ENCODE measurements at places on chromosomes 12 and 14.

- DNase-seq, result no peak
These were observed 298.8 kb upstream of the TBX3 start for GRCh38 chr12:114982760-114983159.

- DNase-seq, result no peak
These were observed 280.5 kb downstream of the VRK1 start for GRCh38 chr14:97077687-97078086.

- DNase-seq, result peak; percentile 2
These were observed 55.8 kb upstream of the CCDC175 start for GRCh38 chr14:59632381-59632780.

DNA sequence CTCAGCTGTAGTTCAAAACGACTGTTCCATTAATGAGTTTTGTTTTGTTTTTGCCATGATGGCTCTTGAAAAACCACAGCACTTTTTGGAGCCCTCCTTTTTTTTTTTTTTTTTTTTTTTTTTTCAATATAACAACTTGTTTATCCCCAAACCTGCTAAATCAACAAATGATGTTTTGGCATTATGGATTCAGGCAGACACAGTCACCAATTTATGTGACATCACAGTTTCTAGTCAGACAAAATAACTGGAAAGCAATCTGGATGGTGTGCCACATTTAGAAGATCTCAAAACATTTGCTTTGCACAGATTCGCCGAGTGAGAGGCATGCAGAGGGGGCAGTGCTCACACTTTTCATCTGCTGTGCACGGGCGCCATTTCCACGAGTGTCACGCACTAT lies 7.9 kb upstream of the RFLNA start:
- no peak for DNase-seq

- DNase-seq, result no peak
These were observed 181.6 kb downstream of the SOX5 start for GRCh38 chr12:23767834-23768233.

- no peak for DNase-seq
These were observed 982.0 kb upstream of the TMEM132C start for GRCh38 chr12:127284870-127285431.

DNA sequence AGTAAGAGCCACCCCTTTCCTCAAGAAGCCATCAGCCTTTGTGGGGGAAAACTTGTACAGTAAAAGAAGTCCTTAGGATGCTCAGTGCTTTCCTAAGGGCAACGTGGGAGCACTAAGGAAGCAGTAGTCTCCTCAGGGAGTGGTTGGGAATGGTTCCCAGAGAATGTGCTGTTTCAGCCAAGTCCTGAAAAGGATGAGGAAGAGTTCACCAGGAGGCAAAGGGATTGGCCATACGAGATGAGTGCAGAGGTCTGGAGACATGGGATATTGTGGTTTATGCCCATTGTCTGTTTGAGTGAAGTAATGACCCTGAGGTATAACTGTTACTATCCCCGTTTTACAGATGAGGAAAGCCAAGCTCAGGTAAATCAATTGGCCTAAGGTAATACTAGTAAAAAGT lies 86.0 kb upstream of the ATF1 start:
- no peak for DNase-seq

DNA sequence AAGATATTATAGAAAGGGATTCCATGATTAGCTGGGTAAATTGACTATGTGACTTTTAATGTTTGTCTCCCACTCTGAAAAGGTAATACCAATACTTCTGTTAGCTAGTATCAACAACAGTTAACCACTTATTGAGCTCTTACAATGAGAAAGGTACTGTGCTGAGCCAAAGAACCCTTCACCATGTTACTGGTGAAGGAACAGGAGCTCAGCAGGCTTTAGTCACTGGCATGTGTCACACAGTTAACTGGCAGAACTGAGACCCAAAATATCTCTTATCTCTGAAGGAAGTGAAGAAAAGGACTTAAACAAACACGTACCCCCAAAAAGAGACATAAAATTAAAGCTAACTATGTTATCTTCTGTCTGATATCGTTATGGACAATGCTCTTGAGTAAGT lies 170.6 kb downstream of the MED13L start:
- DNase-seq, result no peak

- DNase-seq, result no peak
These were observed 3.2 kb upstream of the AMIGO2 start for GRCh38 chr12:47082796-47083621.

GRCh38 chr12:62895351-62895877 lies 39.5 kb downstream of the PPM1H start:
- DNase-seq, result no peak

DNA sequence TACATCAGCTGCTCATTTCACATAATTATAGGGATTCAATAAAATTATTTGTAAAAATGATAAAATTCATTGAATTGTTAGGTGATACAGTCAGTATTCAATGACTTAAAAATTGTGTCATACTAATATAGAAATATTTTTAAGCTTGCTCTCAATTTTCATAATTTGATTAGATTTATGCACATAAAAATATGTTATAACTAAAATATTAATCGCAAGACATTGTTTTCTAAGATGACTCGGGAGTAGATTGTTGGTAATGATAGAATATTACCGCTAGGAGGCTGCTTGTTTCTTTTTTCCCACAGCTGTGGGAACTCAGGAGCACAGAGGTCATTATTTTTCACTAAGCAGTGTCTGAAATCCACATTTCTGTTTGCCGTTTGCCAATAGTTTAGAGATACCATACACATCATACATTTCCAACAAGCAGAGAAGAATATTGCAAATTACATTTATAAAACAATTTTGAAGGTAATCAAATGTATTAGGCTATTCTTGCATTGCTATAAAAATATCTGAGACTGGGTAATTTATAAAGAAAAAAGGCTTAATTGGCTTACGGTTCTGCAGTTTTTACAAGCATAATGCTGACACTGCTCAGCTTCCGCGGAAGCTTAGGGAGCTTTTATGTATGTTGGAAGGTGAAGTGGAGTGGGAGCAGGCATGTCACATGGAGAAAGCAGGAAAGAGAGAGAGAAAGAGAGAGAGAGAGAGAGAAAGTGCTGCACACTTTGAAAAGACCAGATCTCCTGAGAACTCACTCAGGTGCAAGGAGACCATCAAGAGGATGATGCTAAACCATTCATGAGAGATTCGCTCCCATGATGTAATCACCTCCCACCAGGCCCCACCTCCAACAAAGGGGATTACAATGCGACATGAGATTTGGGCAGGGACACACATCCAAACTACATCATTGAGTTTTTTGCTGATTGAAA lies 9.2 kb downstream of the CD69 start:
- peak; percentile 50 for DNase-seq

- no peak for DNase-seq
These were observed 29.1 kb downstream of the IFNG-AS1 start for GRCh38 chr12:68018315-68018714.

- no peak for DNase-seq
These were observed 13.4 kb upstream of the PCNX1 start for GRCh38 chr14:70893858-70894291.

GRCh38 chr14:78153064-78153341 lies 17.2 kb upstream of the NRXN3 start:
- DNase-seq, result no peak

- DNase-seq, result no peak
These were observed 174.2 kb upstream of the SLC38A2 start for GRCh38 chr12:46546634-46547273.

- no peak for DNase-seq
These were observed 319.9 kb downstream of the KCNC2 start for GRCh38 chr12:74889563-74890236.

DNA sequence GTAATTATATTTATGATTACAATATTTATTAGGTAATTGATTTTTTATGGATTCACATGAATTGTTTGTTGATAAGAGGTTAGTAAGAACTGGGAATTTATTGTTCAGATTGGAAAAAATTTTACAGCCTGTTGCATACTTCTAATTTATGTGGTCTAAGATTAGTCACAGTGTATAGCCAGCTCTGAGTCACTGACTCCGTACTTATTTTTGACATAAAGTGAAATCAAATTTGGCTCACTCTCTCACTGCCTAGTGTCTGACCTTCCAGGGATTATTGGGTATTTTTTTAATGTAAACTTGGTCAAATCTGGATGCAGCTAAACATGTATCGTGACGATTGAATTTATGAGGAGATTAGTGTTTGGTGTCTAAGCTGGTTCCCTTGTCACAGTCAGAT lies 109.3 kb downstream of the PTPRQ start:
- no peak for DNase-seq

DNA sequence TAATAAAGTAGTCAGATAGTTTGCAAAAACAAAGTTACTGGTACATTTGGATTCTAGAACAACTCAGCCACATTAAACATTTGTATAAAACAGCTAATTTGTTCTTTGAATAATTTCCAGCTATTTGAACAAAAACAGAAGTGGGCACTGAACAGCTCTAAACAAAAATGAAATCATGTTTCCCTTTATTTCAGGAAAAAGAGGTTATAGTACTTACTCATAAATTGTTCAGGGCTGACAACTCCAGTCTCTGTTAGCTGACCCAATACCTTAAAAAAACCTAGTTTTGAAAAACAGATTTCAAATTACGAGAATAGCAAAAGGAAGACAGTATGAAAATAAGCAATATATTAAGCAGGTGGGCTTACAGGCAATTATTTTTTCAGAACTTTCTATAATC lies 8.2 kb downstream of the GNPNAT1 start:
- DNase-seq, result no peak

DNA sequence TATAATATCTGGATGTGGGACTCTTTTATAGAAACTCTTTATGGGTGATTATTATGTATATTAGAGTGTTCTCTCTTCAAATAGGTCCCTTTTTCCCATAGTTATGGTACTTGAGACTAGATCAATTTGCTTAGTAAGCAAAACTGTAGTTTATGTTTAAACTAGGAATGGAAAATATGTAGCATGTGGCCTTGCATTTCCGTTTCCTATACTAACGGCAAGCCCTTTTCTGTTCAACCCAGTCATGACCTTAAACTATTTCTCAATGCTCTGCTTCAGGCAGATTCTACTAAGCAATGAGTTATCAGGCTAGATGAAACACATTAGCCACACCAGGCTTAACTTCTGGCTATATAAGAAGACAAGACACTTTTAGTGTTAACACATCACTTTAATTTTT lies 84.6 kb downstream of the OTOGL start:
- DNase-seq, result no peak

GRCh38 chr14:28745176-28745575 lies 21.4 kb upstream of the FOXG1 start:
- no peak for DNase-seq

DNA sequence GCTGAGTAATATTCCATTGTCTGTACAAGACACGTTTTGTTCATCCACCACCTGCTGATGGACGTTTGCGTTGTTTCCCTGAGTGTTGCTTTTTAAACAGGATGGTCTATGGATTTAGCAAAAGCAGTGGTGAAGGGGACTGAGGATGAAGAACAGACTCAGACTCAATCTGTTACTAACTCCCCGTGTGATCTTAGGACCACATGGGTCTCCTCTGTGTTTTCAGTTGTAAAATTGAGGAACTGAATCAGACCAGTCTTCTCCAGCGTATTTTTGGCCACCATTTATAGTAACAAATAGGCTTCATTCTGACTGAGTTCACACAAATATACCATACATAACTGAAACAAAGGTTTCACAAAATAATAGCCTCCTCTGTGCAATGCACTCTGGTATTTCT lies 85.6 kb downstream of the FOXN3 start:
- DNase-seq, result no peak

DNA sequence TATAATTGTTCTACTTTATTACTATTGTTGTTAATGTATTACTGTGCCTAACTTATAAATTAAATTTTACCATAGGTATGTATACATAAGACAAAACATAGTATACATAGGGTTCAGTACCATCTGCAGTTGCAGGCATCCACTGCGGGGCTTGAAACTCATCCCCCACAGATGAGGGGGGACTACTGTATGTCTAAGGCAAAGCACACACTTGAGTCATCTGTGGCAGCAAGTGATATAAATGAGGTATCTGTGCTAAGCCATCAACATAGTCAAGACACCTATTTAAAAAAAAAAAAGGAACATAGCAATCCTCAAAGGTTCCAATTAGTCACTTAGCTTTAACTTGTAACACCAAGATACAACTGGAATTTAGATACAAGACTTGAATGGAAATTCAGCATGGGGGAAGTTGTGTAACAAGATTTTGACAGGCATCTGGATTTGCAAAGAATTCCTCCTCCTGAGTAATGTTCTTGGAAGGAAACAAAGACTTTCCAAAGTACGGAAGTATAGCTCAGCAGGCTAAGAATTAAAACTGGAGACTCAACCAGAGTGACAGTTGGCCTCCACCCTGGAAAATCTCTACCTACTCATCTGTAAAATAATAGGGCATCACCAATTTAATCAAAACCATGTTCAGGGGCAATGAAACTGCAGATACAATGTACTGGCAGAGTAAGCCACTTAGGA lies 14.9 kb downstream of the DCAF5 start:
- no peak for DNase-seq

- DNase-seq, result no peak
These were observed 680.1 kb downstream of the GALC start for GRCh38 chr14:87312894-87313205.

DNA sequence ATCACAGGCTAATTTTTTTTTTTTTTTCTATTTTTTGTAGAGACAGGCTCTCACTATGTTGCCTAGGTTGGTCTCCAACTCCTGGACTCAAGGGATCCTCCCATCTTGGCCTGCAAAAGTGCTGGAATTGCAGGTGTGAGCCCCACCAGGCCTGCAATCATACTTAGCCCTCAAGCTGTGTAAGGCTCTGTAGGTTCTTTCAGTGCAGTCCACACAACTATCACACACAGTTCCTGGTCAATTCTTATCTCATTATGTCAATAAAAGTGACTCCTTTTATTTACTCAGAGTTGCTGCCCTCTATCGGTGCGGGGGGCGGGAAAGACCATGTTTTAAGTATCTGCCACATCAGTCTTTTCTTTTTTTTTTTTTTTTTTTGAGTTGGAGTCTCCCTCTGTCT lies 29.0 kb downstream of the SLC2A3 start:
- DNase-seq, result no peak

GRCh38 chr12:67155863-67156262 lies 113.3 kb upstream of the CAND1 start:
- no peak for DNase-seq

DNA sequence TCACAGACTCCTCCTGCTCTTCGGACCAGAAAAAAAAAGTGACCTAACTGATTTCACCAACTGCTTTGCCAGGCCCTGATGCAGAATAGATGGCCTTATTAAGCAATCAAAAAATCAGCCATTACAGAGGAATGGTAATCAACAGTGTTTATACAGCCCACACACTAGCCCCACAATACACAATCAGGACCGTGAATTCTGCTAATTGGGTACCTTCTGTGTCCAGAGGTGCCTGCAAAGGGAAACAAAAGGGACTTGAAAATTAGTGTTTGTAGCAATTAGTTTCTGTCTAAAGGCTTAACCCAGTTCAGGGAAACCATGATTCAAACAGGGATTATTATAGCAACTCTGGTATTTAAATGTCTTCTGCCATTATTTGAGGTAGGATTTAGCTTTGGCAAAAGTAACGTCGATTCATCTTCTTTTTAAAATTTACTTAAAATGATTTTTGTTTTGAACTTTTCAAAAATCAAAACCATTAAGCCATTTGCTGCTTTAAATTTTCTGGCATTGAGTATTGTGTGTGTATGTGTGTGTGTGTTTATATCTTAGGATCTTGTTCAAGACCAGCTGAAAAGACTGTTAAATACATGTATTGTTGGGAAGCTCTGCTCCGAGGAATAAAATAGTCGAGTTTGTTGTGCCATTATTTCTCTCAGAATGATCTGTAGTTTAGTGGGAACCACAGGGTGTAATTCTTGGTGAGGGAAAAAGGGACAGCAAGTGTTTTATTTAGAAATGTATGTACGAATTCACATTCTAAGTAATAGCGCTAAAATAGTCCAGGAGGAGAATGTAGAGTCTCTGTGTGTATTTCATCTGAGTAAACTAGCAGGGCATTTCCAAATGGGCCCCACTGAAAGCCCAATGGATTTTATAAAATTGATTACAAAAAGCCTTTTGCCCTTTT lies 156.1 kb downstream of the PTCSC3 start:
- DNase-seq, result no peak

GRCh38 chr14:85573406-85573805 lies 43.5 kb downstream of the FLRT2 start:
- DNase-seq, result no peak
